ENCODE measurements at places on chromosomes 2 and 18. TPM values are rescaled to one million over a fixed set of nuclear protein-coding genes. Genes with fewer than 3 reads are reported as not detected.
A peak's percentile ranks its signal among the peaks of the same experiment; 100 is the strongest.

GRCh38 chr2:53750041-53750768 is 17.4 kb upstream of the CHAC2 start:
- no peak for DNase-seq

The SERPINB7 gene
- total RNA-seq: not detected

GRCh38 chr18:76558881-76559667 is 64.0 kb upstream of the ZNF516 start:
- DNase-seq: no peak

The ANKRD39 gene
- 25.8 TPM for total RNA-seq

DNA sequence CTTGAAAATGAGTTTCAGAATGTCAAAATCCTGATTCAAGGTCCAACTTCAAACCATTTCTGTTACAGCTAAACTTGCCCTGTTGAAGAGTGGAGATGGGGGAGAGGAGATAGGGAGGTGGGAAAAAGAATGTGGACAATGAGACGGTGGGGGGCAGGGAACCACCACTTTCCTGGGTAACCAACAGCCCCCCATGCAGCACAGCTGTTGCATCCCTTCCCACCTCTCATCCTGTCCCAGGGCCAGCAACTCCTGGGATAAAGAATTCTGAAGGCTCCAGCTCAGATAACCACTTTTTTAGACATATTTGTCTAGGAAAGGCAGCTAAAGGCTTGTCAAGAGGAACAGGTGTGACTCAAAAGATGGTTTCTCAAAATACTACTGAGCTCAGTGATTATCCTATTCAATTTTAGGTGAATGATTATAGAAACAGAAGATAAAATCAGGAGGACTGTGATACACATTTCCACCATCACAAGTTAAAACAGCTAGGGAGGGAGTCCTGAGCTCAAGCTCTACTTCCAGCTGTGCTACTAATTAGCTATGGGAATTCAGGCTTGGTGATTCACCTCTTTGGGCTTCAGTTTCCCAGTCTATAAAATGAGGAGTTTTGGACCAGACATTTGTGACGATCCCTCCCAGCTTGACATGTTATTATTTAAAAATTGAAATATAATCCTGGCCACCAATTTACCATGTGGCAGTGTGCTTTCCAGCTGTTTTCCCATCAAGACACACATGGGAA is 36.3 kb downstream of the HDHD2 start:
- no peak for DNase-seq

- no peak for DNase-seq
Measured at GRCh38 chr2:42877511-42877910, 85.1 kb upstream of the HAAO start.

The SERTAD2 gene
- total RNA-seq: 16.8 TPM

DNA sequence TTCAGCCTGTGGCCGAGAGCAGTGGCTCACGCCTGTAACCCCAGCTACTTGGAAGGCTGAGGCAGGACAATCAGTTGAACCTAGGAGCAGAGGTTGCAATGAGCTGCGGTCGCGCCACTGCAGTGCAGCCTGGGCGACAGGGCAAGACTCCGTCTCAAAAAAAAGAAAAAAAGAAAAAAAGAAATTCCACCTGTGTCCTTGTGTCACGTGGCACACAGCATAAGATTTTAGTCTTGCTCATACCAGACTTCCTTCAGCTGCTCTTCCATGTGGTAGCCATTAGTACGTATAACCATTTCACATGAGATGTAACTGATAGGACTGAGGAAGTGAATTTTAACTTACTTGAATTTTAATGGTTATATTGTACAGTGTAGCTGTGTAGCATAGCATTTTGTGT is 4.0 kb downstream of the NOP58 start:
- DNase-seq: no peak

DNA sequence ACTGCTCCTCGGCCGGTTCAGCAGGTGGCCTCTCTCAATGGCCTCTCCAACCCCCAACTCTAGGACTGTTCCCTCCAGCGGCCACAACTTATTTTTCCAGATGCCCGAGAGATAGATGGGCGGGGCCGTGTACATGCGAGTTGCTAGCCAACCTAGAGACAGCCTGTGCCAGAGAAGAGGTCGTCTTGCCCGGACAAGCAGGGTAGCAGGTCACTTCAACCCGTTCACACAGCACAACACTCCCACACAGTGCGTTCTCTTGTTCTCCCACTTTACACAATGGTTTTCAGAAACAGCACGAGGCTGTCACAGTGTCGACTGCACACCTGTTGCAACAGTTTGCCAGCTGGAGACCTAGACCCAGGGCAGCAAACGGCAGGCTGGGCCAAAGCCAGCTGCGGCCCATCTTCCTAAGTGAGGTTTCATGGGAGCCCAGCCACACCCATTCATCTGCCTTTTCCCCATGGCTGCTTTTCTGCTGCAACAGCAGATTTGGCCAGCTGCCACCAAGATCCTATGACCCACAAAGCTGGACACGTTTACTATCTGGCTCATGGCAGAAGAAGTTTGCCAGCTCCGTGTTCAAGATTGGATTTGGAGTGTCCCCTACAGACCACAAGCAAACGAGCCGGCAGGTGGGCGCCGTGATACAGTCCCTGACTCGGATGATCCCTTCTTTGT is 7.3 kb upstream of the PRLH start:
- no peak for DNase-seq

GRCh38 chr2:42127425-42128424 is 41.4 kb upstream of the EML4 start:
- DNase-seq: no peak

The MFSD6 gene
- 1.5 TPM for total RNA-seq

DNA sequence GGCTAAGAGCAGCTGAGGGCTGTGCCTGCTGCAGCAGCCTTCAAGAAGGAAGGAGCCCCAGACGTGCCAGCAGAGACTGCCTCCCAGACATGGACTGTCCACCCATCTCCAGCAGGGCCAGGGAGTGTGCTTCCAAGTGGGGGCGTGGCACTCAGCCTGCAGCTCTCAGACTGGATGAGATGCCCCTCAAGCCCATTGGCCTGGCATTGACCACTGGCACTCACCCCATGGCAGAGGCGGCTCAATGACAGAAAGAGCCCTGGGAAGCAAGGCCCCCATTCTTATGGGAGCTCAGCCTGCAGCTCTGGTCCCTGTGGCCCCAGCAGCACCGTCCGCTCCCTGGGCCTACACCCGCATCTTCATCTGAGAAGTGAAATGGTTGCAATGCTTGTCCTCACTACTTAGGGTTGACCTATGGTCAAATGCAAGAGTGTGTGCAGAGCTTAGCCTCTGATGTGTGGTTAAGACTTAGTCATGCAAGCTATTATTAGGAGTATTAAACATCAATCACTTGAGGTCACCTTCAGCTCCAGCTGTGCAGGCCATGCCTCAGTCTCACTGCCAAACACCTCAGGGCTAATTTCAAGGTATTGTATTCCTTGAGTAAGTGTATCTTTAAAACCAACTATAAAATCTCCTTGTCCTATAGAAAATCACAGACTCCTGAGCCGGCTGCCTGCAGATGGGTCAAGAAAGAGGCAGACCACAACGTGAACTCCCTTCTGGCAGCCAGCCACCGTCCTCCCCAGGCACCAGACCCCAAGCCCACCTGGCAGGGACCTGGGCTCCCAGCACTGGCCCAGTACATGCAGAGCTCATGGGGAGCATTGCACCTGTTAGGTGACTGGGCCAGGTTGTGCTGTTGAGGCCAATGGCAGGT is 194.8 kb downstream of the NDUFA10 start:
- no peak for DNase-seq

- no peak for DNase-seq
Measured at GRCh38 chr2:9428965-9429577, 5.6 kb downstream of the CPSF3 start.

DNA sequence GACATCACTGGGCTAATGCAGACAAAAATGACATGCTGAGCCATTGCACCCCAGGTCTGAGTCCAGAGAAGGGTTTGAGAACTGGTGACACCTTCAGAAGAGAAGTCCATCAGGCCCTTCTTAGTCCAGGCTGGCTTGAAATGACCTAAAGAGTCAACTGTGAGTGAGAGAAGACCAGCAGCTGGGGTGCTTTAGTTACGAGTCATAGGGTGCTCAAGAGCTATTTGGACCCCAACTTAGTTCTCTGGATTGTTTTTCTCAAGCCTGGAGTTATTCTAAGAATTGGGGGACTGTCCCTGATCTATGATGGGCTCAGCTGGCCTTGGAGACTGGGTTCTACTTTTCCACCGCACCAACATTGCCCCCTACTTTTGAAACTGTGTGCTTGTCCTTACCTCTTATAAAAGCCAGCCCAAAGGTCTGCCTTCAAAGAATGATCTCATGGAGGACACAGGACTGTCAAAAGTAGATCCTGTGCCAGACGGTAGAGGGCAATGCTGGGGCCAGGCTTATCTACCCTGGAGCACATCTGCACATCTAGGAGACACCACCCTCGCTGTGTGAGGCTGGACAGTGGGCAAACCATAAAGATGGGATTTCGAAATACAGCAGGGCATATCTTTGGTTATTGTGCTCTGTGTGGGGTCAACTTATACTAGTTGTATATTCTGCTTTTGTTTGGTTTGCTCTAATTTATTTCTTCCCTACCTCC is 333.0 kb upstream of the SLC14A2 start:
- DNase-seq: no peak

DNA sequence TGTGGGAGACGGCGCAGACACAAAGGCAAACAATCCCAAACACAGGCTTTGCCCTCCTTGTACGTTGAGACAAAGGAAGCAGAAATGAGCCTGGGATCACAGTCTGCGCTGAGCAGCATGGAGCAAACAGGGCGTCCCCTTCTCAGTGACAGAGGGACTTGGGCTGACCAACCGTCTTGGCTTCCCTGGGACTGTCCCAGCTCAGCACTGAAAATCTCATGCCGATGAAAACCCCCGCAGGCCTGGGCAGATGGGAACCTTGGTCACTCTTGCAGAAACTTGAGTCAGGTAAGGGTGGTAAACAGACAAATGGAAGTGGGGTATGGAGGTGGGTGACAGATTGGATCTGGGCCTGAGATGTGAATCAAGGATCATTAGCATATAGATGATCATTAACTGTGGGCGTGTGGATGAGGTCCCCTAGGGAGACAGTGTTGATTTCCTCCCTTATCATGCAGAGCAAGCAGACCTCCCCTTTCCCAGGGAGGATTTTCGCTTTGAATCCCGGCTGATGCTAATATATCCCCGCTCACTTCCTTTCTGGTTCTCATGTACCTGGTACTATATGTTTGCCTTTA is 19.1 kb upstream of the SH3BP4 start:
- DNase-seq: no peak

- DNase-seq: no peak
Measured at GRCh38 chr2:195662138-195662537, 5.1 kb downstream of the SLC39A10 start.

The DSEL gene
- 2.7 TPM for total RNA-seq

DNA sequence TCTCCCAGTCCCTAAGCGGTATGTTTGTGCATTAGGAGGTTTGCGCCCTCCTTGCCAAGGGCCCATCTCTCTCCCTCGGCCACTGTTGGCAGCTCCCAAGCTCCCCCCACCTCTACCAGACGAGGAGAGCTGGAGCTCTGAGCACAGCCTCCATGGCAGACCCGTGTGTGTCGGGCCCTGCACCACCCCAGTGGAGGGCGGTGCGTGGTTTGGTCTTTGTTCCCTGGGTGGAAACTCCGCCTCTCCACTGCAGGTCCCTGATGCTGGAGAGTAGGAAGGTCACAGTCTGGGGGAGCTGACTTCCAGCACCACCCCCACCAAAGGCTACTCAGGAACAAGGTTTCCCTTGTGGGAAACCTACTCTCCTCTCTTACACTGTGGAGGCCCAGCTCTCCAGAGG is 162.6 kb upstream of the FHL2 start:
- no peak for DNase-seq

DNA sequence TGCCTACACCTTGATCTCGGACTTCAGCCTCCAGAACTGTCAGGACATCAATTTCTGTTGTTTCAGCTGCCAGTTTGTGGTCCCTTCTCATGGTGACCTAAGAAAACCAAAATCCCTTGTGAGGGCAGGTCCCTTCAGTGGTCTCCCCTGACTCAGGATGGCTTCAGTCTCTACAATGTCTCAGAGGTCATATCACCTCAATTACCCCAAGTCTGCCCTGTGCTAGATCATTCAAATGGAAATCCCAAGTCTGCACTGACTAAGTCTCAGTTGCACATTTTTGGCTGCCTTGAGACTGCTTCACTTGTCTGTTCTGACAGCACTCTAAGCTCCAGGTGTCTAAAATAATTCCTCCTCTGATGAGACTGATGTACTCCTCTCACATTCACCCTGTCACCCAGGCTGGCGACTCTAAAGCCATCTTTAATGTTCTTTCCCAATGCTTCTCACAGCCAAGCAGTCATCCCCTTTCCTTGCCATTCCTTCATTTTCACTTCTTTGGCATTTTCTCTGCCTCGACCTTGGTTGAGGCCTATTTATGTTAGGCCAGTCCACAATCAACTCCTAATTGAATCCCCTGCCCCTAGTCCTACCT is 470.8 kb downstream of the DLGAP1 start:
- DNase-seq: no peak

DNA sequence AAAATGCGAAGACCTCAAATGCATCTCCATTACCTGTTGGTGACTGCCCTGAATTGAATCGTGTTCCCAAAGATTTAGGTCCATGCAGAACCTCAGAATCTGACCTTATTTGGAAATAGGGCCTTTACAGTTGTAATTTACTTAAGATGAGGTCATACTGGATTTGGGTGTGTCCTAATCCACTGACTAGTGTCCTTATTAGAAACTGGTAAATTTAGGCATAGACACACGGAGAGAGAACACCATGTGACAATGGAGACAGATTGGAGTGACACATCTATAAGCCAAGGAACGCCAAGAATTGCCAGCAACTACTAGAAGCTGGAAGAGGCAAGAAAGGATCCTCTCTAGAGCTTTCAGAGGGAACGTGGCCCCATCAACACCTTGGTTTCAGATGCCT is 203.1 kb downstream of the SMAD2 start:
- DNase-seq: no peak

DNA sequence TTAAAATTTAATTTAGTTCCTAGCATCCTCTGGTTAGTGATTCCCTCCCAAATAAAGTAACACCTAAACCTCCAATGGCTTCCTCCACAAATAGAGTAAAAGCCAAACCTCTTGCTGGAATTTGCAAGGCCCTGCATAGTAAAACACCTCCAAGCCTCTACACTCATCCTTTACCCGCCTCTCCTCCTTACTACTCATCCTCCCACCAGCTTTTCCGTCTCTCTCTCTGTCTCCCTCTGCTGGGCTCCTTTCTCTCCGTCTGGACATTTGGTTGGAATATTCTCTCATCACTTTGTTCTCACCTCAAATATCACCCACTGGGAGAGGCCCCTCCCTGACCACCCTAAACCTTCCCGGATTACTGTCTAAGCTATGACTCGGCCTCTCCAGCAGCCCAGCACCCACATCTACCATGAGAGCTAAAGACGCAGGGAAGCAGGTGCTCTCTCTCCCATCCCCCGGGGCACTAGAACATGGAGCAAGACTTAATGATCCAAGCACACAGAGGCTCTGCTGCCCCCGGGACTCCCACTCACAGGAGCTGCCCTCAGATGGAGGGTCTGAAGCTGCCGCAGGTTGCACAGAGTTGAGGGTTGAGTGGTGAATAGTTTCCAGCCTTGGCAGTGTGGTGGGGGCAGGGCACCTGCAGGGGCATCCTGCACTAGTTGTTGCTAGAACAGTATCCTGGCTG is 167.2 kb downstream of the FBXO15 start:
- peak; percentile 62 for DNase-seq

The KLHL30 gene
- 0.25 TPM for total RNA-seq

- DNase-seq: no peak
Measured at GRCh38 chr2:143499061-143499460, 369.8 kb downstream of the ARHGAP15 start.

- DNase-seq: no peak
Measured at GRCh38 chr2:7857904-7858303, 824.0 kb upstream of the ID2 start.

- no peak for DNase-seq
Measured at GRCh38 chr2:142061733-142062132, 69.1 kb downstream of the LRP1B start.

Measured in neural crest cell (in vitro differentiated cells).